Right kidney (tissue), 9 donors: ENCODE measurements at places on chromosomes 5 and 9.
A peak's percentile ranks its signal among the peaks of the same experiment; 100 is the strongest.

GRCh38 chr9:76365028-76365427 lies 29.2 kb downstream of the RFK start:
- no peak for DNase-seq

DNA sequence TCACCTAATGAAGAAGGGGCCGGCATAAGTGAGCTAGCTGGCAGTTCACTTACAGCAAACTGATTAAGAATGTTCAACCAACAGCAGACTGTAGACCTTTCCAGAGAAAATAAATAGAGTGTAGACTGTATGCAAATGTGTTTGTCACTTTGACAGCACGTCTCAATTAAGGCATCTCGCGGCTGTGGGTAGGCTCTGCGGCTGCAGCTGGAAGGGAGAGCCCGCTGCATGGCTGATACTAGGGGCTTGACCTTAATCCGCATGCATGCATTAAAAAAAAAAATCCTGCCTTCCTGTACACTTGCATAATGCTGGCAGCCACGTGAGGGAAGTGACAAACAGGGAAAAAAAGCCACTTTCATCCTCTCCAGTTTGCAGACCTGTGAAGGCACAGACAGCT lies 82.3 kb downstream of the CRB2 start:
- DNase-seq = peak; percentile 30

DNA sequence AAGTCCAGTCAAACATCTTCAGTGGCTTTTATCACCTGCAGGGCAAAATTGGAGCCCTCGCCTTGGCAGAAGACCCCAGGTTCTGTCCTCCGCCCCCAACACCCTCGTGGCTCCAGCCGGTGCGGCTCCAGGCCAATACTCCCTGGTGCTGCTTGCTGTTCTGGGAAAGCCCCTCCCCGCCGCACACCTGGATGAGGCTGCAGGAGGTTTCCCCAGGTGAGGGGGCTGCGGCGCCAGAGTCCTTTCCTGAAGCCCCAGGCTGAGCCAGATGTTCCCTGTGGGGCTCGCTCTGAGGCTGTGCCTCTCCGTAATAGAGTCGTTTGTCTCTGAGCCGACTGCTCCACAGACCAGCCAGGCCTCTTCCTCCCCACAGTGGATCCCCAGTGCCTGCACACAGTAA lies 375.4 kb upstream of the IRX1 start:
- DNase-seq = no peak

DNA sequence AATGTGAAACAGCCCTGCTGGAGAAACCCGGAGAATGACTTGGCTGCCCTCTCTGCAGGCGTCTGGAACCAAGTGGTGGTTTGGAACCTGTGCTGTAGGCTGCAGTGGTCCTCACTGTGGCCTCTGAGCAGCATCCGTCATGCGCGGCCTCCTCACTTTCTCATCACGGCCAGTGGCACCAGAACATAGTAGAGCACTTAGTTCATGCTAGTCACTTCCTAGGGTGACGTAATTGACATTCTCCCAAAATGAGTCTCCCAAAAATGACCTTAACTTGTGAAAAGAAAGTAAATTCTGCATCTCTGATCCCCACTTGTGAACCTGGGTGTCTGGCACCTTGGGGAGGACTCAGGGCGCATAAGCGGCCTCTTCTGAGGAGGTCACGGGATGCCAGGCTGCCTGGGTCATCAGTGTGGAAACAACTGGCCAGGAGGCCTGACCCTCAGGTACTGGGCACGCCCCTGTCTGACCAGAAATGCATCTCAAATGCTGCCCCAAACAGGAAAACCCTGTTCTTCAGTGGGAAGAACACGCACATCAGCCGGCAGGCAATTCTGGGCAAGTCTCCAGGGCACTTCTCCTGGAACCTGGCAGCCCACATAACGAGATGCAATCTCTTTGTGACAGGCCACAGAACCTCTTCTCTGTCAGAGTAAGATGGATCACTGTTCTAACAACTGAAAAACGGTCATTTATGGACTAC lies 36.6 kb upstream of the SPTLC1 start:
- DNase-seq = no peak

- no peak for DNase-seq
These were observed 44.6 kb upstream of the LPCAT1 start for GRCh38 chr5:1568201-1568979.

- no peak for DNase-seq
These were observed 350.7 kb upstream of the TLE4 start for GRCh38 chr9:79221084-79221483.
